Stimulated activated CD4-positive, alpha-beta T cell treated with anti-CD3 and anti-CD28 coated beads, Interleukin-1b, Interleukin-23, amount 100 ng/mL, for 1 hour (primary cell): ENCODE measurements at places on chromosomes 2 and 18.
A peak's percentile ranks its signal among the peaks of the same experiment; 100 is the strongest.

GRCh38 chr18:64031411-64031810 is 61.5 kb downstream of the SERPINB8 start:
- no peak for DNase-seq

DNA sequence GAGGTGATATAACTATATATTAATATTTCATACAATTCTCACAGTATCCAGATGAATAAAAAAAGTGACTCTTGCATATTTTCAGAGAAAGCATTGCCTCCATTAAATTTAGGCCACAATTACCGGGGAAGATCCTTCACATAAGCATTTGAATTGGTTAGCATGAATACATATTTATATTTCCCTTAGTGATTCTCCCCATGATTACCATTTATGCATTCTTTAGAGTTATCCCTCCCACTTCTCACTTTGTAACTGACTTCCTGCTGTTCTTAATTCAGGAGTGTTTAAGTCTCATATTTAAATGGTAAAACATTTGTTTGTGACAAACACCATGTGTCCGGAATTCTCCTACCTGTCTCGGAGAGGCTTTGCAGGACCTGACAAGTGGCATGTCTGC is 523.4 kb downstream of the CCDC85A start:
- DNase-seq: no peak

DNA sequence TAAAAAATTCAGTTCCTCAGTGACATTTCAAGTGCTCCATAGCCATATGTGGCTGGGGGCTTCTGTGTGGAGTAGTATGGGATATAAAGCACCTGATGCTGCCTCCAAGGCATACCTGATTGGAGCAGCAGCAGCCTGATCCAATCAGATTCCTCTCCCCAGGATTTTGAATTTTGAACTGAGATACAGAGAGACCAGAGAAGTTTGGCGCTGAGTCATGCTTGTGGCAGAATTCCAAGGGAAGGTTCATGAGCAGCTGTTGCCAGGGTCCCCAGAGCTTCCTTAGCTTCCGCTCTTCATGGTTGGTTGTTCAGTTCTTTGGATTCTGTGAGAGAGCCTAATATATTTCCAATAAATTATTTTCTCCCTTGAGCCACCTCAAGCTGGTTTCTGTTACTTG is 29.0 kb upstream of the CFAP36 start:
- DNase-seq: no peak

GRCh38 chr2:64838817-64839216 is 150.4 kb upstream of the SLC1A4 start:
- DNase-seq: no peak

- peak; percentile 41 for DNase-seq
Observed at GRCh38 chr2:195533771-195534642, 123.0 kb upstream of the SLC39A10 start.

DNA sequence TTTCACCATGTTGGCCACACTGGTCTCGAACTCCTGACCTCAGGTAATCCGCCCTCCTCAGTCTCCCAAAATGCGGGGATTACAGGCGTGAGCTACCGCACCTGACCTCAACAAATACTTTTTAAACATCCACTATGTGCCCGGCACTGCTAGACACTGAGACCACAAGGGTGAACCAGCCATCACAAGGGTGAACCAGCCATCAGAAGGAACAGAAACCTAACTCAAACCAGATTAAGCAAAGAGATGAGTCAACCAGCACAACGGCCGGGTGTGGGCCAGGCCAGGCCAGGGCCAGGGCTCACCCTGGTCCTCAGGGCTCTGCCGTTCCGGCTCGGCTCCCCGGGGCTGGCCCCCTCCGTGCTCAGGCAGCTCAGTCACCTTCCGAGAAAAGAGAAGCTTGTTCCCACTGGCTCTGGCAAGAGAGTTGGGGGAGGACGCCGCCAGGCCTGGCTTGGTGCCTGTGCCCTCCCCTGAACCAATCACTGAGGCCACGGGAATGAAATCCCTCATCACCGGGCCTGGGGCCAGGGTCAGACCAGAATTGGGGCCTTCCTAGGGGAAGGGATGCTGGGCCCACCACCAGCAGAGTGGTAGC is 4.4 kb downstream of the TEX44 start:
- no peak for DNase-seq

- DNase-seq: no peak
Observed at GRCh38 chr2:18198677-18199076, 320.2 kb downstream of the KCNS3 start.

GRCh38 chr2:72033636-72034035 is 114.0 kb downstream of the CYP26B1 start:
- DNase-seq: no peak

- DNase-seq: no peak
Observed at GRCh38 chr2:233803292-233803911, 25.3 kb downstream of the MROH2A start.

GRCh38 chr2:20551945-20552328 is 99.0 kb downstream of the HS1BP3 start:
- no peak for DNase-seq

GRCh38 chr18:55910296-55910695 is 322.3 kb upstream of the TCF4 start:
- DNase-seq: no peak

DNA sequence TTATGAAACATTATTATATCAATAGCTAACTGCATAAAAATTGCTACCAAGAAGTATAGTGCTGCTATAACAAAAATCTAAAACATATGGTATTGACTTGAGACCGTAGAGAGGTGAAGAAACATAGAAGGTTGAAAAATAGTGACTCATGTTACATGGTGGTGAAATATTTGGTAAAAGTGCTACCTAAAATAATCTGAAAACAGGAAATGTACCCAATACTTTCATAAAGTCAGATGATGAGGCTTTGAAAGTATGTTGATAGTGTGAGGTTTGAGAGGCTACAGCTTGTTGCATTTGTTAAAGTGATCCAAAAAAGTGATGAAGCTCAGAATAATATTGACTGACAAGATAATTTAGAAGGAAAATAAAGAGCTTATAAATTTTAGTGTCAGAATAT is 718.7 kb upstream of the SLC8A1 start:
- DNase-seq: no peak

DNA sequence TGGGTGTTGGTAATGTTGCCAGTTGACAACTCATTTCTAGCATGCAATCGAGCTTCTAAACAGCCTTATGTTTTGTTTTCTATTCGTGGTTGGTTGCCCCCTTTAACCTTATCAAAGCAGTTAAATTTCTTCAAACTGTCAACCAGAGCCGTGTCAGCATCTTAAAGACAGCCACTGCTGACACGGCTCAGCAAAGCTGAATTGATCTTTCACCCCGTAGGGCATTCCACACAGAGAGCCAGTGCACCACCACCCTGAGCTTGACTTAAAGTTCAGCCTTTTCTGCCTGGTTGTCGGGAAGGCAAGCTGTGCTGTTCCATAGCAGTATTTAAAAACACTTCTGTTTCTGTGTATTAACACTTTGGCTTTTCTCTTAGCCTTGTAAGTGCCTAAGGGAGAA is 355.0 kb upstream of the CHST9 start:
- no peak for DNase-seq
